ENCODE measurements at places on chromosomes 4 and X.

DNA sequence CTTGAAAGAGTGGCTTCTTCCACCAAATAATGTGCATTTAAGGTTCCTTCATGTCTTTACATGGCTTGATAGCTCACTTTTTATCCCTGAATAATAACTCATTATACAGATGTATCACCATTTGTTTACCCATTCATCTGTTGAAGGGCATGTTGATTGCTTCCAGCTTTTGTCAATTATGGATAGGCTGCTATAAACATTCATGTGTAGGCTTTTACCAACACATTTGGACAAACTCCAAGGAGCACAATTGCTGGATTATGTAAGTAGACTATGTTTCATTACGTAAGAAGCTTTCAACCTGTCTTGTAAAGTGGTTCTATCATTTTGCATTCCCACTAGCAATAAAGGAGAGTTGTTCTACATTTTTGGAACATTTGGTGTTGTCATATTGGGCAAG is 2637.0 kb downstream of the PCDH7 start:
- DNase-seq = no peak

DNA sequence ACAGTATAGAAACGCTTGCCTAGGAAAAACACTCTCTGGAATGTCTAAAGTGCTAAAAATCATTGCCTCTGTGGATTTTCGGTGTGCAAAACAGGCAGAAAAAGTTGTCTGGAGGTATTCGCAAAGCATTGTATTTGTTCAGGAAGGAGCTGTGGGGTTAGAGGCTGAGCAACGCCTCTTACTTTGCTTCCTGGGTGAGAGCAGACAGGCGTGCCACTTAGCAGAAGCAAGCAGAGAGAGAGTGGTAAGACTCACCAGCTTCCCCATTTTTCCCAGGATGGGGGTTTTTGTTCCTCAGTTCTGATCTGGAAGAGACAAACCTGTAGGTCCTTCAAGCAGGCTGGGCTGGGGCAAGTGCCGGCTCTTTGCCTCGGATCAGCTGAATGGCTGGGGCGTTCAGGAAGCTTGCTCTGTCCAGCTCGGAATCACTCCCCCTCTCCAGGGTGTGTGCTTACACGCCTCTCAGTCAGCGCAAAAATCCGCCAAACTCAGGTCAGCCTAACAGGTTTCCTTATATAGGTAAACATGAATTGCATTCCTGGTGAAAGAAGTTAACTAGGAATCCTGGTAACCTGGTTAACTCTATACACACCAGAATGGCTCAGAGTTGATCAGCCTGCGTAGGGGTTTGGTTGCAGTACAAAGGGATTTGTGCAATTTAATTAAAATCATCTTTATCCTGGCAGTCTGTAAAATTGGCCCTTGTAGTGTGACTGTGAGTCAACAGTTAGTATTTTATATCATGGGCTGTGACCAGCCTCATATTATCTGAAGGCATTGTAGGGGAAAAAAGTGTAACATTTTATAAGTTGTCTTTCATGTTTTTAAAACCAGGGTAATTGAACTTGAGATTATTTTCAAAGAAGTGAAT is 213.1 kb upstream of the MID1 start:
- no peak for DNase-seq

DNA sequence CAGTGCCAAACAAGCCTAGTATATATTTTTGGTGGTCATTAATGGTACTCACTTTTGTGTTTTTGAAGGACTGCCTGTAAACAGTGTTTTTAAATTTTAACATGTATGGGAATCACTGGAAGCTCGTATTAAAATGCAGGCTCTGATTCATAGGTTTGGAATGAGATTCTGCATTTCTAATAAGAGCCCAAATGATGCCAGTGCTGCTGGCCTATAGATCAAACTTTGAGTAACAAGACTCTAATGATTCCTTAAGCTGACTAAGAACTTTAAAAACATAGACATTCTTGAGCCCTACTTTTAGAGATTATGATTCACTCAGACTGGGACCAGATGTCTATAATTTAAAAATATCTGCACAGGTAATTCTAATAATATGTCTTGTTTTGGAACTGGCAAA is 823.2 kb upstream of the LCORL start:
- no peak for DNase-seq

DNA sequence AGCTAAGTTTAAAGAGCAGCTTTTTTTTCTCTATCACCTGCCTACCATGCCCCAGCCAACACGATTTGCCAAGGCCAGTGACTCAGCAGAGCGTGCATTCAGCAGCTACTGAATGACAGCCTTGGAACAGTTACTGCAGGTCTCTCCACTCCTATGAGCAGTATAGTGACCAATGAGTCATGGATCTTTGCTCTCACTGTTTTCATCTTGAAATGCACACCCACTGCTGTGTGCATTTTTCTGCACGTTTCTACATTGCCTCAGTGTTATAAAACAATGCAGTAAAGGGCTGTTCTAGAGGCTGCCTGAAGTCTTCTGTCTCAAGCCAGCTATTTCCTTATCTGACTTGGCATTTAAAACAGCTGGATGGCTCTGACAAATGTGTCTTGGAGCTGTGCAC is 66.0 kb upstream of the C4orf54 start:
- DNase-seq = no peak

DNA sequence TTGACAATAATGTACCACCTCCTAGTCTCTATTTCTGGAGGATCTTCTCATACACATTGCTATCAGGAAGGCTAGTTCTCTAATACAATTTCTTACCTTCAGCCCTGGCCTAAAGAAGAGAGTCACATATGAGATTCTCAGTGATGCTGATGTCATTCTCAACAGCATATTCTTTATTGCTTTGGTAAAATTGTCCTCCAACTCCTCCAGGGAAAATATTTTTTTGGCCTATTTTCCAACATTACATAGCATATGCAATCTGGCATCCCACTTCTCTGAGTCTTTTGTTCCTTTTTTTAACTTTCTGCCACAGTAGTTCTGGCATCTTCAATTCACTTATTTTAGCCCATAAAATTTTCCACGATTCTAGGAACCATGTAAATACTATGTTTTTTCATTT is 2363.1 kb downstream of the ARAP2 start:
- DNase-seq = no peak

- no peak for DNase-seq
Measured at GRCh38 chr4:138437263-138437851, 195.2 kb upstream of the SLC7A11 start.

- no peak for DNase-seq
Measured at GRCh38 chr4:119835613-119835910, 207.0 kb upstream of the PDE5A start.

DNA sequence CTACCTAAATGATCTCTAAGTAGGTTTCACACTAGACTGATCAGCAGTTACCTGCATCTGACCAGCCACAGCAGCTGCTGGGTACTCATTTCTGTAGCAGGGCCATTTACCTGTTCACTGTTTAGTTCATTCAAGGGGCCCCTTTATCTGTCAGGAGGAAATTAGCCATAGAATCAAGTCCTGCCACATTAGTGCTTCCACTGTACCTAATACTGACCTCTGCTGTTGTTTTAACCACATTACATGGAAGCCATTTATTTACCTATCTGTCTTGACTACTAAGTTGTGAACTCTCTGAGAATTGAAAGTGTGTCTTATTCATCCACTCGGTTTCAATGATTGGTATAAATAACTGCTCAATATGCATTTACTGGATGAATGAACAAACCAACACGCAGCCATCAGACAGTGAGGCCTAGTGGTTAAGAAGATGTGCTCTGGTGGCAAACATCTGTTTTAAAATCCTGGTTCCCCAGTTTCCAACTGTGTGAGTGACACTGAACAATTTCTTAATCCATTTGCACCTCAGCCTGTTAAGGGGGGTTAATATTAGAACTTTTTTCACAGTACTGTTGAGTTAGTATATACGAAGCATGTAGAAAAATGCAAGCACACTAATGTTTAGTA is 30.0 kb upstream of the ANXA5 start:
- DNase-seq = no peak

GRCh38 chr4:53361451-53361850 is 4.4 kb downstream of the SCFD2 start:
- no peak for DNase-seq

GRCh38 chrX:72532366-72532765 is 40.3 kb downstream of the HDAC8 start:
- DNase-seq = no peak

DNA sequence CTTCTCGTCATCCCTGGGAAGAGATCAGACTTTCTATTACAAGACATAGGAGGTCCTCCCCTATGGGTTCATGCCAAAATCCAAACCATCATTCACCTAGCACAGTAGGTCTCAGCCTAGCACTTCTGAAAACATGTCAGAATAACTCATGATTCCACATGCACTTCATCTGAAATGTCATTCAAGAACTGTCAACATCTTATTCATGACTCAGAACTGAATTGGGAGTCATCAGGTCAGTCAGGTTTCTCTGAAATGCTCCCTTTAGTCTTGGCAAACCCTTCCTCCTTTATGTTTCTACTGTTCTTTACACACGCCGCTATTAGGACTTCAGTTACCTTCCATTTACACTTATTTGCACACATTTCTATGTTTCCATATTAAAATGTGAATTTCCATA is 67.2 kb downstream of the ANTXR2 start:
- DNase-seq = no peak

DNA sequence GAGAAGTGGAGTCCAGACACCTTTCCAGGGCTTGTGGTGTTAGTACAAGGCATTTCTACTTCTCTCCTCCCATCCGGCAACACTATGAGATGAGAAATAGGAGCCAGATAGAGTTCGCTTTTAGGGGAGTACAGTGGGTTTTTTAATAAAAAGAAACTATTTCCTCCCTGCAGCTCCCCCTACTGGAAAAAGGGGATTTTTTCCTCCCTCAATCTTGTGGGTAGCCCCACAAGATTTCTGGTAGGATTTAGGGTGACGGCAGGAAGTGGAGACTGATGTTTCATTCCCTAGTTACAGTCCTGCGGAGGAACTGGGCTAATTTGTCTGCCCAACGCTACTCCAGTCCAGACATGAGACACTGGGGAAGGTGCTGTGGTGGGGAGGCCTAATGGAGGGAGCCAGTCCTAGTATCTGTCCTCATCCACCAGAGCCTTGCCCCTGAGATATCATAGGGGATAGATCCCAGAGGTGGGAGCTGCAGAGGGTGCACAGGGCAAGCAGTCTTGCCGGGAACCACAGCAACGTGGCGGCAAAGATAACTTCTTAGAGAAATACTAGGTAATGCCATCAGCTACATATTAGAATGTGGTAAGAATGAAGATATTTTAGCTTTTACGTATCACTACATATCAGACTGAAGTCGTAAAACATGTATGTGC is 45.5 kb upstream of the PRKG2 start:
- no peak for DNase-seq

Measured in renal cortex interstitium (tissue), 15 donors.